ENCODE measurements at places on chromosomes 4 and X. TPM values are rescaled to one million over a fixed set of nuclear protein-coding genes. Genes with fewer than 3 reads are reported as not detected.

CC2D2A gene
- total RNA-seq: 2.9 TPM

CPLX1 gene
- total RNA-seq: 0.28 TPM

SOWAHB gene
- 48.2 TPM for total RNA-seq

ARMCX2 gene
- total RNA-seq: 0.21 TPM

DNA sequence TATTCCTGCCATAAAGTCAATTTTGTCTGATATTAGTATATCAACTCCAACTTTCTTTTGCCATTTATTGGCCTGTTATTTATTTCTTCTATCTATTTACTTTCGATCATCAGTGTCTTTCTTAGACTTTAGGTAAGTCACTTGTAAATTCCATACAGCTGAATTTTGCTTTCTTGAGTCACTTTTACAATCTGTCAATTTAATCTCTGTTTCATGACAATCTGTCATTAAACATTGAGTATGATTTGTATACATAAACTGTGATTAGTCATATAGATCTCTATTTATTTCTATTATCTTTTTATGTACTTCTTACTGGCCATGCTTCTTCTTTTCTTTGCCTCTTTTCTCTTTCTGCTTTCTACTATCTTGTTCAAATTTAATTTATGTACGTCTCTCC lies 160.1 kb downstream of the TMA16 start:
- DNase-seq: no peak

DNA sequence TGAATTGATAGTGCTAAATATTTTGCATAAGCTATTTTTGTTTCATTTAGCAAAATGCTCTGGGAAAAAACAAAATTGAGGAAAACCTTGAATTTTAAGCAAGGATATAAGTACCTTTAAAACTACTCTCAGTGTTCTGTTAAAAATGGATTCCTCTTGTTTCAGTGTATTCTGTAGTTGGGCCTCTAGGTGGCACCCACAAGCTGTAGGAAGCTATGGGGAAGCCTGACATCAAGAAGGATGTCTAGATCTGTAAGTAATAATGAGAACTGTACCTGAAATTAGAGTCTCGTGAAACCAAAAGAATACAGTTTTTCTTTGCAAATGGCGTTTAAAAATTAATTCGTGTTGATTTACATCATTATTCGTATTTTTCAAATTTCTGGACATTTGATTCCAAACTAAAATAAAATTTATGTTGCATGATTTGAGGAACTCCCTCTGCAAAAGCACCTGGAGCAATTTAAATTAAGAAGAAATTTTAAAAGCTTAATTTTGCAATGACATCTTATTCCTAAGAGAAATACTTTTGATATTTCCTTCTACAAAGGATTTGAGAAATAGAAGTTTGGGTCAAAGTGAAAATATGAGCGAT lies 51.2 kb downstream of the TMPRSS11E start:
- peak; percentile 87 for DNase-seq

All from HT-29 (cell line).